IPS DF 6.9 (cell line): ENCODE measurements at places on chromosomes 12 and 14.

DNA sequence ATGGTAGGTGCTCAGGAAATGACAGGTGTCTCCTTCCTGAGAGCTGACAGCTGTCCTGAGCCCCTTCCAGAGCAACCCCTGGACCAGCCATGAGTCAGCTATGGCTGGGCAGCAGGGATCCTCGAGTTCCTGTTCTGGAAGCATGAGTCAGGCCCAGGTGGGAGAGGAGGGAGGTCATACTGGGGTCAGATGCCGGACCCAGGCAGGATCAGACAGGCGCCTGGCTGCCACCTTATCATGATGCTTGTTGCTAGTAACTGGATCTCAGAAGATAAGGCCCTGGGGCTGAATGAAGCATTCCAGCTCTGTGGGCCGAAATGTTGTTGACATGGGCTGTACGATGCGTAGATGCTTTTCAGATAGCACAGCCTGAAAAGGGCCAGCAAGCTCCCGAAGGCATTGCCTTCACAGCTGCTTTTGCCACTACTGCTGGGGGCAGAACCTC lies 17.4 kb upstream of the KRT7 start:
- DNase-seq: no peak

GRCh38 chr12:104855599-104855998 lies 102.5 kb downstream of the SLC41A2 start:
- DNase-seq: no peak

DNA sequence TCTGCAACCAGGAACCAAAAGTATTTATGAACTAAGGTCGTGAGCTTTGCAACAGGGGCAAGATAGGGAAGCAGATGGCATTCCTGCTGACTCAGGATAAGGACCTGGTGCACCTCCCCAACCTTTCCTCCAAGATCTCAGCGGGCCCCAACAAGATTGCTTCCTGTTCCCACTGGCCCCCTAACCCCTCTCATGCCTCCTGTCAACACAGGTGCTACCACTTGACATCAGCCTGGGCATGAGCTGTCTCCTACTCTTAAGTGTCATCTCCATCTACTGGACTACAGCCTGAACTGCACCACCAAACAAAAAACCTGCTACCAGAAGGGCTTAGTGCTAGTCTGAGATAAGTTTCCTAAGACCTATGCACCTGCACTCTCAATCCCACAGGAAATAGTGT lies 32.7 kb downstream of the MED6 start:
- peak; percentile 25 for DNase-seq

DNA sequence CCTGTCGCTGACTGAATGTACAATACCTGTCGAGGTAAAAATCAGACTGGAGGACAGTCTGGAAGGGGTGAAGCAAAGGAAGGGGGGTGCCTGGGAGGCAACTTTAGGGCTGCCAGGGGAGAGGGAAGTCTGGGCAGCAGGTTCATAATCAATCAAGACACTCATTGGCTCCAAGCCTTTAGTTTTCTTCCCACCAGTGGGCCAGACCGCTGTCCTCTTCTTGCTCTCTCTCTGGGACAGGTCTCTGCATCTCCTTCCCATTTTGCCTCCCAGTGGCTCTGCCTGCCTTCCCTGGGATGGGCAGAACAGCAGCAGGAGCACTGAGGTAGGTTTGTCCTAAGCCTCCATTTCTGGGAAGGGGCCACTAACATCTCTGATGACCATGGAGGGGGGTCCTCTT lies 206.5 kb downstream of the TTC8 start:
- no peak for DNase-seq
